Stimulated activated CD4-positive, alpha-beta T cell treated with anti-CD3 and anti-CD28 coated beads, Interleukin-1b, Interleukin-23, amount 100 ng/mL, for 1 hour (primary cell): ENCODE measurements at places on chromosomes 2 and 18.

- DNase-seq: no peak
Observed at GRCh38 chr2:240998995-240999791, 775 bp downstream of the SNED1 start.

- no peak for DNase-seq
Observed at GRCh38 chr2:189163889-189164288, 15.7 kb downstream of the COL5A2 start.

- no peak for DNase-seq
Observed at GRCh38 chr2:175606010-175606841, 395.8 kb downstream of the LNPK start.

DNA sequence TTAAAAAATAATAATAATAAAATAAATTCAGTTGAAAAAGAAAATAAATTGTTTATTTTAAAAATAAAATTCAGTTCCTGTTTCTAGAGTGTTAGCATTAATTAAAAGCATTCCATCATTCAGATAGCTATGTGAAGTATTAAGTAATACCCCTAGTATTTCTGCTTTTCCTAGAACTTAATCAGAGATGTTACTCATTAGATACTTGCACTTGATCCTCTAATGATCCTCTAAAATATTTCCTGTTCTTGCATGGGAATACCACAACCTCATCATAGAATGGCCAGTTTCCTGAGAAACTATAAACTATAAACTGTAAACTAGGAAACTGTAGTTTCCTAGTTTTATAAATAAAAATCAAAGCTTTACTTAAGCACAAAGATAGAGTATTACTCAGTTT lies 11.1 kb upstream of the CNNM3 start:
- no peak for DNase-seq

DNA sequence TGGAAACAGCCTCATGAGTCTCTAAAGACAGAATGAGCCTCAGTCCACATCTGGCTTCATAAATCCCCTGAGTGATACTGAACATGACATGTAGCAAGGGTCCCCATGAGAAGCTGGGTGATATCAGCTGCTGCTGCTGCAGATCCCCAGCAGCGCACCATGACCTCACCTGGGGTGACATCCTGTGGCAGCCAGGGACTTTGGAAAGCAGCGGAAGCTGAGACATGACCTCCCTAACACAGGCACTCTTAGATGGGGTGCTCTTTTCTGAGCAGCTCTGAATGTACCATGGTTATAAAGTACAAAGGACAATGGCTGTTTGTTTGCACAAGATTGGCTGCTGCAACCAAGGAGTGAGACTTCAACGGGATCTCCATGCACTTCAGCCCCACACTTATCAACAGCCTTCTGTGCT lies 74.7 kb upstream of the TMEM200C start:
- DNase-seq: no peak

DNA sequence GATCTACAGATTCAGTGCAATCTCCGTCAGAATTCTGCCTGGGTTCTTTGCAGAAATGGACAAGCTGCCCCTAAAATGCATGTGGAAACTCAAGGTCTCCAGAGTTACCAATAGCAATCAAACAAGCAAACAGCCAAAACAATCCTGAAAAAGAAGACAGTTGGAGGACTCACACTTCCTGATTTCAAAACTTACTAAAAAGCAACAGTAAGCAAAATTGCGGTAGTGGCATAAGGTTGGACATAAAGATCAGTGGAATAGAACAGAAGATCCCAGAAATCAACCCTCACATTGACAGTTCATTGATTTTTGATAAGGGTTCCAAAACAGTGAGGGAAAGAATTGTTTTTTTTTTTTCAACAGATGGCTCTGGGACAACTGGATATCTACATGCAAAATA lies 59.7 kb downstream of the NPPC start:
- no peak for DNase-seq

DNA sequence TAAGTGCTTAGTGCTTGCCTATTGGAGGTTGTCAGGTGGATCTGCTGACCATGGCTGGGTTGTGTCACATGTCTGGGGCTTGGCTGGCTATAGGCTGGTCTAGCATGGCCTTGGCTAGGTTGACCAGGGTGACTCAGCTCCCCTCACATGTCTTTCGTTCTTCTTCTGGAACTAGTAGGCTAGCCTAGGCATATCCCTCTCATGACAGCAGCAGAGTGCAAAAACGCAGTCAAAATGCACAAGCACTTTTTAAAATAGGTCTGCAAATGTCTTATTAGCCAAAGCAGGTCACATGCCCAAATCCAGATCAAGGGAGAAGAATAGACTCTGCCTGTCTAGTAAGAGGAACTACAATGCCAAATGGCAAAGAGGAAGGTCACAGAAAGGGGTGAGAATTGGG lies 179.7 kb upstream of the ACVR2A start:
- DNase-seq: no peak

DNA sequence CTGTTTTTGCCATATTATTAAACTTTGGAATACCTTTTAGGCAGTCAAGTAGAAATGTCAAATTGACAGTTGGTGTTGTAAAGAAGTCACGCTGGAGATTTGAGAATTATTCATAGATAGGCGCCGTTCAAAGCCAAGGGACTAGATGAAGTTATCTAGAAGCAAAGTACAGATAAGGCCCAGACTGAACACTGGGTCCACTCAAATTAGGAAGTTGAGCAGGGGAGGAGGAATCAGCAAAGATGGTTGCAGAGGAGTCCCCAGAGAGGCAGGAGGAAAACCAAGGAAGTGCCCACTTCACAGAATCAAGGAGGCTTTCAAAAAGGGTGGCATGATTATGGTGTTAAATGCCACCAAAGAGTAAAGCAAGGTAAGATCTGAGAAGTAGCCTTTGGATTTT lies 9.6 kb upstream of the ALS2 start:
- DNase-seq: no peak

DNA sequence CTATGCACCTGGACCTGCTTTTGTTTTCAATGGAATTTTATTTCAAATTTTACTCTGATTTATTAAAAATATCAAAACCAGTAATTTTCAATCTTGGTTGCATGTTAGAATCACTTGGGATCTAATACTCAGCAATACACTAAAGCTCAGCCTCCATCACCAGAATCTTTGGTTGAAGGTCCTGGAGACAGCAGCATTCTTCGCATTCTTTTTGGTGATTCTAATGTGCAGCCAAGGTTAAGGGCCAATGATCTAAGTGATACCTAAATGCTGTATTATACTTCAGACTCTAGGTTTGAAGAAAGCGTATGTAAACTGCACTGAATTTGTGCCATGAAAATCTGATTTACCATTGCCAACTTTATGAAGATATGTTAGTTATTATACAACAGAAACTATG lies 493.1 kb downstream of the XIRP2 start:
- no peak for DNase-seq

DNA sequence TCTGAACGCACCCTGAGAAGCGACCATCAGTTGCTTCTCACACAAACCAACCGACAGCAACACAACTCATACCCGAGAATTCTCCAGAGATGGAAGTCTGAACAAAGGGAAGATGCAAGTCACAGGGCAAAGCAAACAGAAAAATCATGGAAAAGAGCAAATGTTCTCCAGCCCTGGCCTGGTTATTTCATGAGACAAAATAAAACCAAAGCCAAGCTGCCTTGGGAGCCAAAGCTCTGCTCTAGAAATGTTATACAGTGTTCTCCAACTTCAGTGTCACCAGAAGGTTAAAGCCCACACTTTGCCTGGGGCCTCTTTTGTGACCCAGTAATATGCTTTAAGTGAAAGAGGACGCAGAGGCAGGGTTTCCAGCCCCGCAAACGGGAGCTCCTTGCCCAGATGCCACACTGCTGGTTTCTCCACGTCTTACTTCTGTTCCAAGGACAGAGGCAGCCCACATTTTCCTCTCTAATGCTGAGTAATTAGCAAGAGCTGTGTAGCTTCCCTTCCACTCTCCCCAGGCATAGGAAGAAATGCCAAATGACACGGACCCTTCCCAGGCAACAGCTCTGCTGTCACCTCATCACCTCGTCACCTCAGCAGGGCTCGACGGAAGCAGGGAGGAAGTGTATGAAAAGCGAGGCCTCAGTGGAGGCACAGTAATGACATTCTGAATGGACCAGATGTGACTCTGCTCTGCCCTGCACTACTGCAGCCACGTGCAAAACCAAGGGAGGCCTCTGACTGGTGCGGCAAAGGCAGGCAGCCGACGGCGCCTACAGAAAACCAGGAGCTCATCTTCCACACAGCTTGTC lies 64.7 kb downstream of the FBXO15 start:
- DNase-seq: no peak

GRCh38 chr2:26756337-26756736 lies 7.7 kb upstream of the SLC35F6 start:
- DNase-seq: no peak

- DNase-seq: no peak
Observed at GRCh38 chr2:191797942-191798876, 48.7 kb downstream of the CAVIN2 start.

DNA sequence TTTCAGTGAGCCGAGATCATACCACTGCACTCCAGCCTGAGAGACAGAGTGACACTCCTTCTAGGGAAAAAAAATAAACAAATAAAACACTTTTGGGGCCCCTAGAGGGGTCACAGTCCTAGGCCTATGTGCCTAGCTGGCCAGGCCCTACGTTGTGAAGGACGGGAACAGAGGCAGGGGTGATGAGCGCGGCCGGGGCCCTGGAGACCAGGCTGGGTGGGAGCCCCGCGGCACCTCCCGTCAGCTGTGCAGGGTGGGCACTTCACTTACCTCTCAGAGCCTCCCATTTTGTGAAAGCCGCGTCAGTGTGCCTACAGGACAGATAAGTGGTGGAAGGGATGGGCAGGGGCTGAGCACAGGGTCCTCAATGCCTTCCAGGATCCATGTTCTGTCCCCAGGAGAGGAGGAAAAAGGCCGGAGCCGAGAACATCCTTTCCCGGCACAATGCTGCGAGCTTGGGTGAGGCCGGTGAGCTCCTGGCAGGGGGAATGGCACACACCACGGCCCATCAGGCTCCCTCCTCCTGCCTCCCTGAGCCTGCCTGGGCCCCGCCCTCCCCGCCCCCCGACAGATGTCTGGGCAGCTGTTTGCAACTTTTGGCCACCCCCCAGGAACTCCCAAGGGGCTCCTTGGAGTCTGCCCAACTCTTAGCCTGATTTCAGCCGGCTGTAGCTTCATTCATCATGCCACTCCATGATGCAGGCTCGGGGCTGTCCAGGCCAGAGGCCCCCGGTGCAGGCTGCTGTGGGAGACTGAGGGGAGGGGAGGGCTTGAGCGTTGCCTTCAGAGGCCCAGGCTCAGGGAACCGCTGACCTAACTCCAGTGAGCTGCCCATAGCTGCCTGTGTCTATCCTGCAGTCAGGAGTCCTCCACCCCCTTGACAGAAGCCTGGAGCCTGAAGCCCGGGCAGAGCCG lies 196.5 kb downstream of the TFCP2L1 start:
- DNase-seq: no peak

GRCh38 chr2:60002183-60002867 lies 551.1 kb downstream of the BCL11A start:
- DNase-seq: no peak

- no peak for DNase-seq
Observed at GRCh38 chr18:36066686-36067054, 689 bp downstream of the RPRD1A start.

GRCh38 chr2:171793691-171794678 lies 100.1 kb downstream of the SLC25A12 start:
- no peak for DNase-seq
